ENCODE measurements at places on chromosomes 7 and 10.

DNA sequence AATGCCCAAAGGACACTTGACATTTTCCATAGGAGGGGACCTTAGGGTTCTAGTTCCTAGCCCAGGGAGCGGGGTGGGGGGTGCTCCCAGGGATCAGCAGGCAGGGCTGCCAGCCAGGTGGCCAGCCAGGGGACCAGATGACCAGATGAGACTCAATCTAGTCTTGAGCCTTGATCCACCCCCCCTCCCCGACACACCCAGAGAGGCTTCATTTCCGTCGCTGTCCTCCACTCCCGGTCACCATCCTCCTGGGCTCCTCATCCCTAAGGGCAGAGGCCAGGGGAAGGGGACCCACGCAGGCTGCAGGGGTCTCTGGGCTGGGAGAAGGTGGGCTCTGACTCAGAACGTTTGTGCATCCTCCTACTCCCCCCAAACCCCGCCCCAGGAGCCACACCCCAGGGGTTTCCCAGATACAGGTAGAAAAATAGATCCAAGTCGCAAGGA, 1.0 kb downstream of the STX1A start:
- no peak for DNase-seq

DNA sequence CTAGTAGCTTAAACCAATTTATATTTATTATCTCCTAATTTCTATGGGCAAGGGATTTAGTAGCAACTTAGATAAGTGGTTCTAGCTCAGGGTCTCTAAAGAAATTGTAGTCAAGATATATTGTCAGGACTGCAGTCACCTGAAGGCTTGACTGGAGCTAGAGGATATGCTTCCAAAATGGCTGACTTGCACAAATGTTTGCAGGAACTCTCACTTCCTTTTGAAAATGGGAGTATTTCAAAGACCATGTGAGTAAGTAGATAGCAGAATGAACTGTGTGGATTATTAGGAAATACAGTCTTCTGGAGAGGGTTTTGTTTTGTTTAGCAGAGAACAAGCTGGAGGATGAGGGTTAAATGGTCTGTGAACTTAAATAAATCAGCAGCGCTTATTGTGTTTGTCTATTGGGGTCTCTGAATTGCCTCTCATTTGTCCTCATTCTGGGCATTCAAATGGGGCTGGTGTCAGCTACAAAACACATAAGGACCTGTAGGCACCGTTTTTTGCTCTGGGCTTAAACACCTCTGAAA, 524.6 kb downstream of the LRMDA start:
- DNase-seq = no peak

GRCh38 chr7:30906515-30907240, 5.0 kb upstream of the AQP1 start:
- peak; percentile 88 for DNase-seq

DNA sequence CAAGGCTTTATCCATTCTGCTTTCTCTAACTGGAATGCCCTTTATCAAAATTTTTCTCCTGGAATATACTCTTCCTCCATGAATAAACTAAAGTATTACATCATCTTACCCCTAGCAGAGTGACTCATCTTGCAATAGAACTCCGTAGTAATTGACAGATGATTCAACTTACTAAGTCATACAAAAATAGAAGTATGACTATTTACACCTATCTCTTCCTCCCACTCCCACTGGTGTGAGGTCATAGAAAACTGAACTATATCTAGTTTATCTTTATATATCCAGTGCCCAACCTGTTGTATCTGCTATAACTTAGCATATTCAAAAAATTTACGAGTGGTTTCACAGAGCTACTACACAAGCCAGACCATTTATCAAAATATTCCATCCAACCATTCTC, 26.1 kb downstream of the ABCB1 start:
- DNase-seq = peak; percentile 6

GRCh38 chr10:3025026-3025683, 42.2 kb upstream of the PFKP start:
- DNase-seq = no peak

DNA sequence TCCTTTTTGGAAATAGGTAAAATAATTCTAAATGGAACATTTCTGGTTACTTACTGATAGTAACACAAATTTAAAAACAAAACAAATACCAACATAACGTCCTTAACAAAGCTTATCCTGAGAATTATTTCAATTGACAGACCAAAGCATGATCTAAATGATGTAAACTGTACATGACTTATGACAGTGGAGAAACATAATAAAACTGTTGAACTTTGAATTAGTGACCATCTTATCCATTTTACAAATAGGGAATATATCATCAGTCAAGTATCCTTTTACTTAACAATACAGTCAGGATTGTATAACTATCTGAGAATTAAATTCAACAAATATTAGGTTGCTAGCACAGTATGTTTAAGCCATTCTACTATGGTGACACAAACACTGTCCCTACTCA, 2.4 kb downstream of the IPMK start:
- DNase-seq = no peak

GRCh38 chr7:124449896-124450295, 315.7 kb downstream of the GPR37 start:
- no peak for DNase-seq

GRCh38 chr7:18680576-18680975, 185.0 kb downstream of the HDAC9 start:
- DNase-seq = no peak

DNA sequence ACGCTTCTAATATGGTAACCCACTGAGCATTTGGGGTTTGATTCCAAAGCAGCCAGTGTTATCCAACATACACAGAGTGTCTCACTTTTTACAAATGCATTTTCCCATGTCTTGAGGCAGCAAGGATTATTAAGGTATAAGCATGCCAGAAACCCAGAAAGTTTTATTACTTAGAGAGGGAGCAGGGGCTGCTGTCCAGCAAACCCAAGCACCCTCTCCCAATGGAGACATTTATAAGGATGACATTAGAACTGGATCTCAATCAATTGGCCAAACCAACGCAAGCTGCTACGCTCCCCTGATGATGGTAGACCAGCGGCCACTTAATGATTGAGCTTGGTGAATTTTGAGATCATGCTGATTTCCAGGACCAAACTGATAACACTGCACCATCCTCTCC, 176.3 kb downstream of the FANK1 start:
- no peak for DNase-seq

DNA sequence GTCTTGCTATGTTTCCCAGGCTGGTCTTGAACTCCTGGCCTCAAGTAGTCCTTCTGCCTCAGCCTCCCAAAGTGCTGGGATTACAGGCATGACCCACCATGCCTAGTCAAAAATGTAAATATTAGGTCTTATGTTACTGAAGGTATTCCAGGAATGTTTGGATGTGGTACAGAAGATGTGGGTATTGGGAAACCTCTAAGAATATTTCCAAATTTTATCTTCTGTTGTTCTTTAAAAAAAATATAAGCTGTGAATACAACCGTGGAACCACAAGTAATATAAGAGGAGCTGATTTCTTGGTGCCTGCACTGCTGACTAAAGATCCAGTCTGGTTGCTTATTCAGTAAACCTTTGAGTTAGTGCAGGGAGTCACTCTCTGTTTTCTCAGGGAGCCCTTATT, 178.3 kb downstream of the AUTS2 start:
- peak; percentile 40 for DNase-seq

GRCh38 chr10:114084215-114084614, 40.5 kb downstream of the ADRB1 start:
- DNase-seq = no peak

DNA sequence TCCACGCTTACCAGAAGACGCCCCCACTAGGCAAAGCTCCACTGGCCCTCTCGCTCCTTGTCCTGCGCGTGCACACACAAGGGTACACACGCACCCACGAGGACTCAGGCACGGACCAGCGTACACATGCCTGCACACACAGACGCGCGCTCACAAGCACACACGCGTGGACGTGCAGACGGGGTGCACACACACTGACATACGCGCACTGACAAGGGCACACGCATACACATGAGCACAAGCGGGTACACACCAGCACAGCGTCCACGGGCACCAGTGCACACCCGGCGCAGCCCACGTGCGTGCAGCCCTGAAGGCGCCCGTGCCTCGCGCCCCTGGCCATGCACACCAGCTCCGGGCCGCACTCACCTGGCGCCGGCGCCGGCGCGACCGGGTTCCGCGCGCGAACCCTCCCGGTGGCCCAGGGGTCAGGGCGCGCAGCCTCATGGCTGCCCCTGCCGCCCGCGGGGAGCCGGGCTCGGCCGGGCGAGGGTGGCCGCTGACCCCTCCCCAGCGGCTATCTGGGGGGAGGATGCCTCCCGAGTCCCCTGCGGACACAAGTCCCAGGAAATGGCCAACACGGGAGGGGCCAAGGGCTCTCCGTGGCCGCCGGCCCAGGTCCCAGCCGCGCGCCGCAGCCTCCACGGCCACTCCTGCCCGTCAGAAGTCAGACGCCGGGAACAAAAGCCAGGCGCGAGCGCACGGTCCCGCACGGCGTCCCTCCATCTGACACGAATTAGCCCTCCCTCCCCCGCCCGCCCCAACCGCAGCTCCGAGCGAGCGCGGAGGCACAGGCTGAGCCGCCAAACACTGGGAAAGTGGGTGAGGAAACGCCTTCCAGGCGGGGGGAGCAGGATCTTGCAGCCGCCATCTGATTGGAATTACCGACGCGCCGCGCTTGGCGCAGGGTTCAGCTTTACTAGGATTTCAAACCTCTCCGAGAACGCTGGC, 45.0 kb downstream of the TNS3 start:
- peak; percentile 93 for DNase-seq

Measured in GM03348 (cell line).